ENCODE measurements at places on chromosomes 7 and 10.

- DNase-seq, result no peak
These were observed 567.2 kb downstream of the DNAJB9 start for GRCh38 chr7:109136893-109137292.

DNA sequence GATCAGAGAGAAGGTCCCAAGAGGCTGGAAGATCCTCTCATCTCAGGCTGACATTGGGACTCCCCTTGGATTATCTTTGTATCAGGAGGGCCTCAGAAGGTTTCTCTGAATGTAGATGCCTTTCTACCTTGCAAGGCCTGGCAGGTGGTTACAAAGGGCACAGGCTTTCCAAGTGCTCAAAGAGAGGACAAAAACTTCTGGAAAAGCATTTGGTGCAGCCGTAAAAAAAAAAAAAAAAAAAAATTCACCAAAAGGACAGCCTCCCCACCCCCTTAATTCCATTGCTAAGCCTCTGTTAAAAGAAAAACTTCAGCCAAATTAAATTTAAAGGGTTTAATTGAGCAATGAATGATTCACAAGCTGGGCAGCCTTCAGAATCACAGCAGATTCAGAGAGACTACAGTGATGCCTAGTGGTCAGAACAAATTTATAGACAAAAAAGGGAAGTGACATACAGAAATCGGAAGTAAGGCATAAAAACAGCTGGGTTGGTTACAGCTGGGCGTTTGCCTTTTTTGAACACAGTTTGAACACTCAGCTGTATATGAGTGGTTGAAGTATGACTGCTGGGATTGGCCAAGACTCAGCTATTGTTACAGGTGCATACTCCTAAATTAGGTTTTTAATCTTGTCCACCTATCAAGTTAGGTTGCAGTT lies 42.5 kb upstream of the LRGUK start:
- DNase-seq, result no peak

DNA sequence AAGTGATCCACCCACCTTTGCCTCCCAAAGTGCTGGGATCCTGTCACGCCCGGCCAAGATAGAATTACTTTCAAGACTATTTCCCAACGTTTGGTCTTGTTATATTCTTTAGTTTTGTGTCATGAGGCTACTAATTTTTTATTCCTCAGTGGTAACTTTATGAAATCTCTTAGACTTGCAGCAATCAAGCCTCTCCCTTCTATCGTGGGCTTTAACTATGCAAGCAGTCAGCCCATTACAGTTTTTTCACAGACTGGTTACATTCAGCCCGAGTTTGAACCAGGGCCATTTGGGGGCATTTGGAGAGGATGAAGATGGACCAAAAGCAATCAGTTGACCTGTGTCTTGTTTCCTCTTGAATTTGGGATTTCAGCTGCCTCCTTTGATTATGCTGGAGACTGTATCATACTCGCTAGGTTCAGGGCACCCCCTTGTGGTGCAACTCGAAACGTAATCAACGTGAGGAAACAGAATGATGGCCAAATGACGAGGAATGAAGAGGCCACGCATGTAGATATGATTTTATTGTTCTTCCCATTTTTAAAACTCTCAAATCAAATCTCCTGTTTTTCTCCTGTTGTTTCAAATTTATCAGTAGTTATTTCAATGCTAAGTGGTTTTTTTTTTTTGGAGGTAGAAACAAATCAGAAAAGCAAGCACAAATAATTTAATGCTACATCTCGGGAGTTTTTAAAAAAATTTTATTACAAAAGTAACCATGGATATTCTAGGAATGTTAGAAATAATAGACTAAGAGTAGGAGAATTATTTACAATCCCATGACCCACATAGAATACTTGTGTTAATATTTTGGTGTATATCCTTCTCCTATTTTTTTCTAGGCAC lies 151.6 kb downstream of the KIAA1217 start:
- DNase-seq, result no peak

DNA sequence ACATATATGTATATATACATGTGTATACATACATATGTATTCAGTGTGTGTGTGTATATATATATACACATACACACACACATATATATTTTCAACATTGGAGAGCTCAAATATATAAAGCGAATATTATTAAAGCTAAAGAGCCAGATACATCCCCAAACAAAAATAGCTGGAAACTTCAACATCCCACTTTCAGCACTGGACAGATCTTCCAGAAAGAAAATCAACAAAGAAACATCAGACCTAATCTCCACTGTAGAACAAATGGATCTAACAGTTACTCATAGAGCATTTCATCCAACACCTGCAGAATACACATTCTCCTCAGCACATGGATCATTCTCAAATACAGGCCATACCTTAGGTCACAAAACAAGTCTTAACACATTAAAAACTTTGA lies 799.0 kb downstream of the PCDH15 start:
- DNase-seq, result no peak

GRCh38 chr10:35426657-35427056 lies 90.3 kb downstream of the CCNY start:
- DNase-seq, result no peak

GRCh38 chr7:147586526-147586925 lies 1004.0 kb upstream of the C7orf33 start:
- DNase-seq, result no peak

GRCh38 chr10:127928021-127928806 lies 21.3 kb downstream of the PTPRE start:
- no peak for DNase-seq

GRCh38 chr7:77461246-77461645 lies 45.1 kb upstream of the GSAP start:
- no peak for DNase-seq

DNA sequence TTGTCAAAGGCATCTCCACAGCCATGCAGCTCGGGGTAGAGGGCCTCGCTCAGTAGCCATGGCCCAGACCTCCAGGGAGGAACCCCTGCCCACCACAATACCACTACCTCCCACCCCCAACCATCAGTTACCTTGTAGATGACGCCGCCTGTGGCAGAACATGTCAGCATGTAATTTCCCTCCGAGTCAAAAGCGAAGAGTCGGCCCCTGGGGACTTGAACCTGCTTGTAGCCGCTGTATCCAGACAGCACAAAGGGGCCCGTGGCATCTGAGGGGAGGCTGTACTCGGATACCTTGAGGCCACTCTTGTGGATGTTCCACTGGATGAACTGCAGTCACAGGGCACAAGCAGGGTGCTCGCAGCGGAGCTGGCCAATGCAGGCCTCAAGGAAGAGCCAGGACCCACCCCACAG lies 16.3 kb upstream of the CYREN start:
- DNase-seq, result no peak

- no peak for DNase-seq
These were observed 112.5 kb upstream of the GJD4 start for GRCh38 chr10:35492386-35493195.

DNA sequence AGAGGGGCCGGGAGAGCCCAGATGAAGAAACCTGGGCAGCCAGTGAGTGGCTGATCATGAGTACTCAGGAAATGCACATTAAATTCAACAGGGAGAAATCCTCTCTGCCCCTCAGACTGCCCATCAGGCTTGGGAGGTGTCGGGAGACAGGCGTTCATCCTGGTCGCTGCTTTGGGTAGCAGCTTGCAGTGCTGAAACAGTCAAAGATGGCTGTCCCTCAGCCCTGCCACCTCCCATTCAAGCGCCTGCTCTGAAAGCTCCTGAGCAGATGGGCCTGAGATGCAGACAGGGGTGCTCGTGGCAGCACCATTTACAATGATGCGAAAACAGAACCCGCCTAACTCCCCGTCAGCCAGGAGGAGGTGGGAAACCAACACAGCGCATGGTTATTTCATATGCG lies 3.6 kb upstream of the JAKMIP3 start:
- no peak for DNase-seq

DNA sequence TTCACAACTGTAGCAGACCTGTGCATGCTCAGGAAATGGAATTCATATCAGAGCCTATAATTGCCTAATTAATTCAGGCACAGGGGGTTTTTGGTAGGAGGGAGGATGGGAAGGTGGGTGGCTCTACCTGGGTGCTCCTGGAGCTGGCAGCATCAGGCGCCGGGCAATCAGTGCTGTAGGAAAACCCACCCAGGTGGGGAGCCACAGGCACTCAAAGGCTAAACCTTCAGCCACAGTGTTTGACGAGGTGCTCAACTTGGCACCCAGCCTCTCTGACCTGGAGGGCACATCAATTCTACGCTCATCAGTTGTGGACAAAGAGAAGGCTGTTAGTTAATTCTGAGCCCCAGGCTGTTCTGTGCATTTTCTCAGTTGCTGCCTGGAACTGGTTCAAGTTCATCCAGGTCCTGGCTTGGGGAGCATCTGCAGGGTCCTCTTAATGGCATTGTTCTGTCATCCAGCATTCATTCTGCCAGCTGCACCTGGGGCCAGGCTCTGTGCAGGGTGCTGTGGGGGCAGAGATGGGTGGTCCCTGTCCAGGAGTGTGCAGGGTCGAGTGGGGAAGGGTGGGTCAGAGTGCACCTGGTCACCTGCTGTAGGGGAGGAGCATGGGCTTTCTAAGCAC lies 54.1 kb upstream of the NPTX2 start:
- no peak for DNase-seq

GRCh38 chr10:123559066-123559822 lies 106.9 kb upstream of the GPR26 start:
- DNase-seq, result peak; percentile 60

DNA sequence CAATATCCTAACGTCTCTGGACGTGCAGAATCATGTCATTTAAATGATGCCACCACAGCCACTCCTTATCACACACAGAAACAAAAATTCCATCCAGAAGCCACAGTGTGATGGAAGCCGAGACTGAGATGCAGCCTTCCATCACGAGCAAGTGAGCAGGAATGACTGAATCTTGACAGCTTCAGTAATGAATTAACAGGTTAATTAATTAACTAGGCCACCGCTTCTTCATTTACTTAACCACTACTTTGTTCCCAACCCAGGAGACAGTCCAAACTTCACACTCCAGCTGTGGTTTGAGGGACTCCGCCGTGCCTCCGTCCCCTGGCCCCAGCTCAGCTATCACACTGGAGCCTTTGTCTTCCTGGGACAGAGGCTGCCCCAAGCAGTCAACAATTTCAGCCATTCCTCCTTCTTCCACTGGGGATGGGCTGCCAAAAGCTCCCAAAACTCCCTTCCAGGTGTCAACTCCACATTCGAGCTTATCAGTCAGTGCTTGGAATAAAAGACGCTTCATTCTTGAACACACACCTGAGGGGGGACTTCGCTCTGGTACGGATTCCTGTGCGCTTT lies 65.9 kb downstream of the FGFR2 start:
- no peak for DNase-seq

- no peak for DNase-seq
These were observed 90.4 kb downstream of the ETV1 start for GRCh38 chr7:13898957-13899670.

DNA sequence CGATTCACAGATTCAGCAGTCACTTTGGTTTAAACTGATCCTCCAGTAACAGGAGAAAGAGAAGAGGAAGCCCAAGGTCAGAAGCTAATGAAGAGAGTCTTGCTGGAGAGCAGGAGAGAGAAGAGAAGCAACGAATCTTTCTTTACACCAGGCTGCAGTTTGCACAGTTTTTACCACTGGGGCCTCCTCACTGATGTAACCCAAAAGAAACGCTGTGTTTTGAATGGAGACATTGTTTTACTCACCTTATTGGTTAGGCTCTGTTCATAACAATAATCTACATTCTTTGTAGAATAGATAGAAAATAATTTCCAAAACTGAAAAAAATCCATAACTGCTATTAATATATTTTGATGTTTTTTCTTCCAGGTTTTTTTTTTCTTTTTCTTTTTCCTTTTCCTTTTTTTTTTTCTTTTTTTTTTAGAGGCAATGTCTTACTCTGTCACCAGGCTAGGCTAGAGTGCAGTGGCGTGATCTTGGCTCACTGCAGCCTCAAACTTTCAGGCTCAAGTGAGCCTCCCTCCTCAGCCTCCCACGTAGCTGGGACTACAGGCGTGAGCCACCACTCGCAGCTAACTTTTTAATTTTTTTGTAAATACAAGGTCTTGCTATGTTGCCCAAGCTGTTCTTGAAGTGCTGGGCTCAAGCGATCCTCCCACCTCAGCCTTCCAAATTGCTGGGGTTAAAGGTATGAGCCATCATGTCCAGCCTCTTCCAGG lies 27.6 kb downstream of the LYZL1 start:
- DNase-seq, result no peak

DNA sequence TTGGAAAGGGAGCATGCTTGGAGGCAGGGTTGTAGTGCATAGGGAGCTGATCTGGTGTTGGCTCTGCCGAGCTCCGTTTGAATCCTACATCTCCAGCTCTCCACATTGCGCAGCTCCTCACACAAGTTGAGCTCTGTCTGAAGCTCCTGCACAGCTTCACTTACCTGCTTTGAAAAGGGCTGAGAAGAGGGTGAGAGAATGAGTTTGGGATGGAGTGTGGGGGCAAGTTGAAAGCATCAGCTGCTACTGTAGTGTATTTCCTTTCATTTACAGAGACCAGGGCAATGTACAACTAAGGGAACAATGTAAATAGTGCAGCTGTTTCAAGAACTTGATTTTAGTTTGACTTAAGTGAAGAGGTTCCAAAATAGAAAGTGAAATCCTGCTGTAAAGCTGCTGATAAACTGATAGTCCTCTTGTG lies 88.5 kb downstream of the VTI1A start:
- no peak for DNase-seq

DNA sequence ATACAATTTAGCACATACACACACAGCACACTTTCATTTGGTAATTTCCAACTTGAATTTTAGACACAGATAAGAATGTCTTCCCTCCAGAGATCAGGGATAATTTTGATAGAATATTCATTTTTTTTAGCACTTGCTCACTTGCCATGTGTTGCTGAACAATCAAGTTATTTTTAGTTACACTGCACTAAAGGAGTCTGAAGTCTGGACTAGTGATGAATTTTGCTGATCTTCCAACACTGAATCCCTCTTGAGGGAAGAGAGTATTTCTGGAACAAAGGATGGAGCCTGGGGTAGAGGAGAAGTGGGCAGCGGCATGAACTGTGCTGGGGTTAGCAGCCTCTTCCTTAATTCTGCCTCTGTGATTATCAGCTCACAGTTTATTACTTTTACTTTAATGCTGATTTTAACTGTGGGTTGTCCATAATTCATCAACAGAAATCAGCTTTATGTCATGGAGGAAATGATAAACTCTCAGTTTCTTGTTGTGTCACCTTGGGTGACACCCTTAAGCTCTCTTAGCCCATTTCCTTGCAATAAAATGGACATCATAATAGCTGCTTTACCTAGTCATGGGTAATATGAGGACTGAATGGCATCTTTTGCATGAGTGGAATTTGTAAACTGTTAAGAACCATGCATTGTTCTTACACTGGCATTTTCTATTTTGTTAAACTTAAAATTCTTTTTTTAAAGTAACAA lies 32.1 kb downstream of the SGPL1 start:
- DNase-seq, result no peak

DNA sequence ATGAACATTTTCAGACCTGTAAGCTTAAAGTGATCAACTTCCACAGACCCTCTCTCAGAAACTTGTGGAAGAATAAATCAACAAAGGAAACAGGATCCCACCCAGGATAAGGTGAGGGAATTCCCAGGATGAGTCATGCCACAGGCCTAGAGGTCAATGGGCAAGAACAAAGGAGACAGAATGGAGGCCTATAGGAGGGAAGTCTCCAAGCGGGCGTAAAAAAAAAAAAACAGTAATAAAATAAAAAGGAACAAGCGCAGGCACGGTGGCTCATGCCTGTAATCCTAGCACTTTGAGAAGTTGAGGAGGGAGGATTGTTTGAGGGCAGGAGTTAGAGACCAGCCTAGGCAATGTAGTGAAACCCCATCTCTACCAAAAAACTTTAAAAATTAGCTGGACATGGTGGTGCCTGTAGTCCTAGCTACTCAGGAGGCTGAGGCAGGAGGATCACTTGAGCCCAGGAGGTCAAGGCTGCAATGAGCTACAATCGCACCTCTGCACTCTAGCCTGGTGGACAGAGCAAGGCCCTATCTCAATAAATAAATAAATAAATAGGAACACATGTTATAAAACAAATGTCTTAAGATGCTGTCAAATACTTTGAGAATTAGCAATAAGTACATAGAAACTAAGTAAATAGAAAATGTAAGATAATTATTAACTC lies 8.4 kb downstream of the SORBS1 start:
- no peak for DNase-seq

All from CD4-positive, alpha-beta T cell treated with Interleukin-15 for 4 hours (primary cell).